ENCODE measurements at places on chromosomes 5 and 9. TPM values are rescaled to one million over a fixed set of nuclear protein-coding genes. Genes with fewer than 3 reads are reported as not detected.

Gene OR1Q1
- not detected for total RNA-seq

GRCh38 chr5:19200251-19200650, 787.7 kb downstream of the CDH18 start:
- DNase-seq: no peak

GRCh38 chr9:1058826-1059487, 8.8 kb downstream of the DMRT2 start:
- no peak for DNase-seq

DNA sequence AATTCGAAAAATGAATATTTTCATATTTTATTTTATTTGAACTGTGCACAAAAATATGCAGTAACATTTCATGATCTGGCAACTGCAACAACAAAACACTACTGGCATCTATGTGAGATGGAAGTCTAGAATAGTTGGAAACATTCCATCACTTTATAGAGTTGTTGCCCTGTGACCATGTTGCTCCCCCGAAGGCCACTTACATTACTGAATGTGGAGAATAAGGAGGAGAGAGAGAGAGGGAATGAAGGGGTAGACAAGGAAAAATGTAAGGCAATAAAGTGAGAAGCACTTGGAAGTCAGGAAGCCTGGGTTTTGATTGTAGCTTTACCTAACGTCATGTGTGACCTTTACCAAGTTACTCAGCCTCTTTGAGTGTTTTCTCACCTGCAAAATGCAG, 437.2 kb upstream of the EDIL3 start:
- DNase-seq: no peak

DNA sequence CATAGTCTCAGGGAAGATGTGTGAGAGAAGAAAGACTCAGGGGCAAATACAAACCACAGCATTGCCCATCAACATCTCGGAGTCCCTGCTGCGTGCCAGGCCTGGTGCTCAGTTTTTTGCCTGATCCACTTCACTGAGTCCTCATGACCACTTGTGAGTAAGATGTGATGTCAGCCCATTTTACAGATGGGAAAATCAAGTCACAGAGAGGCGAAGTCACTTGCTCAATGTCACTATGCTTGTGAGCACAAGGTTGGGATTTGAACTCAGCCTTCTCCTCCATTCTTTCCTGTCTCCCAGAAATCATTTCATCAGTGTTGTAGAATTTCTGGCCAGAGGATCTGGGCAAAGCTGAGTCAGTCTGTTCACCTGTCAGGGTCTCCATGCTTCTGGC, 34.6 kb upstream of the PSD2 start:
- no peak for DNase-seq

DNA sequence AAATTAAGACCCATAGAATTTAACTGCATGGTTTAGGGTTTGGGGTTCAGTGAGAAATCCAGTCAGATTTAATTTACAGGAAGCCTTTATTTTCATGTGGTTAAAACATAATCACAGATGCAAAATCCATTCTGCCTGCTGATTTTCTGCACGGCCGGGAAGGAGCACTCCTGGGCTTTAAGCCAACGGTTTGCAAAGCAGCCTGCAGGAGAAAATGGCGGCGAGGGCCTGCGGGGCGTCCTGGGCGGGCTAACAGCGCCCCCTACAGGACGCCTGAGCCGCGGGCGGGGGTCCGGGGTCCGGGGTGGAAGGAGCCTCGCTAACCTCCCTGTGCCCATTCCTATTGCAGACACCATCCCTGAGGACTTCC, 47.6 kb downstream of the THBS4 start:
- peak; percentile 64 for DNase-seq

Gene CDH9
- total RNA-seq: 34.2 TPM

GRCh38 chr5:52834320-52834719, 46.6 kb downstream of the ITGA1 start:
- no peak for DNase-seq
